ENCODE measurements at places on chromosomes 12 and 14.

GRCh38 chr12:108793756-108794441 is 62.6 kb upstream of the CORO1C start:
- no peak for DNase-seq

GRCh38 chr14:76937181-76938091 is 91.1 kb downstream of the IRF2BPL start:
- peak; percentile 92 for DNase-seq

GRCh38 chr14:23431486-23431885 is 4.0 kb downstream of the MYH7 start:
- DNase-seq: no peak

DNA sequence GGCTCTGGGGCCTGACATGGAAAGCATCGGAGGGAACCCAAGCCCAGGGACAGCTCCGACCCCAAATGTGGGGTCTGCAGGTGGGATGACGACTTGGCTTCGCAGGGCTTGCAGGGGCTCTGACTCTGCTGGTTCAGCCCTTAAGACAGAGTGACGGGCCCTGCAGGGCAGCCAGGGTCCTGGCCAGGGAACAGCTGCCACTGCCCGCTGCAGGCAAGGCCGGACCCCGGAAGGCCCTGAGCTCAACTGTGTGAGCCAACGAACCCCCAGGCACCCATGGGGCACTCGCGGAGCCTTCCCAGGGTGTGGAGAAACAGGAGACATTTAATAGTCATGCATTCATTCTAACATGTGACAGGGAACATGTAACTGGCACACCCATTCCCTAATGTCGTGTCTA is 120.7 kb downstream of the PIWIL1 start:
- DNase-seq: no peak

Data from adipocyte (in vitro differentiated cells).